ENCODE measurements at places on chromosomes 5 and 9. TPM values are rescaled to one million over a fixed set of nuclear protein-coding genes. Genes with fewer than 3 reads are reported as not detected.

- no peak for DNase-seq
Observed at GRCh38 chr5:181050016-181050415, 9.9 kb downstream of the BTNL9 start.

GRCh38 chr9:21902136-21902535 lies 92.1 kb downstream of the CDKN2A start:
- no peak for DNase-seq

Gene ROR2
- total RNA-seq: 0.37 TPM

DNA sequence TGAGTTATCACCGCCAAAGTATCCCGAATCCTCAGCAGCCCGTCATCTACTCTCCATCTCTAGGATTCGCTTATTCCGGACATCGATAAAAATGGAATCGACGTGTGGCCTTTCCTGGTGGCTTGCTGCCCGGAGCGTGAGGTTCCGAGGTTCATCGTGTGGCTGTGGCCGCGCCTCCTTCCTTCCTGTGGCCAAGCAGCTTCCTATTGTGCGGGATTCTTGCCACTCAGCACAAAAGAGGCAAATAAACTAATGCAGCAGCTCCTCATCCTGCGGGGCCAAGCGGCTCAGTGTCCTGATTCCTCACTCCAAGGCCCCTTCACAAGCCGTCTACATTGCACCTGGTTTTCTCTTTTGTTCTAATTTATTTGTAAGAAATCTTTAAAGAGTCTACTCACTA lies 800.9 kb downstream of the CDH9 start:
- no peak for DNase-seq

DNA sequence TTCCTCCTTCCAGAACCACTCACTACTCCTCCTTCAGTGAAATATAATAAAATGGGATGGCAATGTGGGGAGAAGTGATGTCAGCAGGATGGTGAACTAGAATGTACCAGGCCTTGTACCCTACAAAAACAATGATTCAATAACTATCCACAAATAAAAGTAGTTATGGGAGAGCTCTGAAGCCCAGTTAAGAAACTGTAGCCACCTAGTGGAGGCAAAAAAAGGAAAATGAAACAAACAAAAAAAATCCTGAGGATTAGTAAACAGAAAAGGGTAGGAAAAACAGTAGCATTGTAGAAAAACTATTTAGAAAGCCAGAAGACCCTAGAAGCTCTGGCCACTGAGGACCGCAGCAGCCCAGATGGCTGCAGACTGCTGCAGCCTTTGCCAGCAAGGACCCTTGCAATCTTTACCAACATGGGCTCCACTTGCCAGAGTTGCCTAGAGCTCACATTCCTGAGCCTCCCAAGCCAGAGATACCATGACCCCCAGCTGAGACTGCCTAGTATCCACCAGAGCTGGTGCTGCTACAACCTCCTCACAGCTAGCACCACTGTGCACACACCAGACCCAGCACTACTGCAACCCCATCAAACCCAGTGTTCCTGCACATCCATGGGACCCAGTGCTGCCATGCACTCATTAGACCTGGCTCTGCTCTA lies 259.7 kb upstream of the MSX2 start:
- DNase-seq: no peak

Gene GABRB2
- total RNA-seq: not detected

- no peak for DNase-seq
Observed at GRCh38 chr9:133108794-133109641, 12.0 kb downstream of the RALGDS start.

- DNase-seq: no peak
Observed at GRCh38 chr5:103464835-103465484, 97.6 kb downstream of the NUDT12 start.

Gene PCDHB7
- not detected for total RNA-seq

- no peak for DNase-seq
Observed at GRCh38 chr9:69411246-69411645, 86.2 kb downstream of the ENTREP1 start.

- no peak for DNase-seq
Observed at GRCh38 chr5:144405991-144406390, 235.3 kb downstream of the KCTD16 start.

DNA sequence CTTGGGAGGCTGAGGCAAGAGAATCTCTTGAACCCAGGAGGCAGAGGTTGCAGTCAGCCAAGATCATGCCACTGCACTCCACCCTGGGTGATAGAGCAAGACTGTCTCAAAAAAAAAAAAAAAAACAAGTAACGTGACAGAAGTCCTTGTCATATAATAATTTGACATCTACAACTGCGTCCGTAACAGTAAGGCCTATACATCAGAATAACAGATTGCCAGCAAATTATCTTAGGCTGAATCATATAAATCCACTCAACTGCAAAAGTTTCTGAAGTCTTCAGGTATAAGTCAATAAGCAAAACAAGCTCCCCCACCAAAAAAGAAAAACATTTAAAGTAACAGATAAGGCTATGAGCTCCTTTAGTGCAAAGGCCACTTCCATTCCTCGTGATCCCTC lies 3.3 kb downstream of the MAPKAP1 start:
- no peak for DNase-seq

DNA sequence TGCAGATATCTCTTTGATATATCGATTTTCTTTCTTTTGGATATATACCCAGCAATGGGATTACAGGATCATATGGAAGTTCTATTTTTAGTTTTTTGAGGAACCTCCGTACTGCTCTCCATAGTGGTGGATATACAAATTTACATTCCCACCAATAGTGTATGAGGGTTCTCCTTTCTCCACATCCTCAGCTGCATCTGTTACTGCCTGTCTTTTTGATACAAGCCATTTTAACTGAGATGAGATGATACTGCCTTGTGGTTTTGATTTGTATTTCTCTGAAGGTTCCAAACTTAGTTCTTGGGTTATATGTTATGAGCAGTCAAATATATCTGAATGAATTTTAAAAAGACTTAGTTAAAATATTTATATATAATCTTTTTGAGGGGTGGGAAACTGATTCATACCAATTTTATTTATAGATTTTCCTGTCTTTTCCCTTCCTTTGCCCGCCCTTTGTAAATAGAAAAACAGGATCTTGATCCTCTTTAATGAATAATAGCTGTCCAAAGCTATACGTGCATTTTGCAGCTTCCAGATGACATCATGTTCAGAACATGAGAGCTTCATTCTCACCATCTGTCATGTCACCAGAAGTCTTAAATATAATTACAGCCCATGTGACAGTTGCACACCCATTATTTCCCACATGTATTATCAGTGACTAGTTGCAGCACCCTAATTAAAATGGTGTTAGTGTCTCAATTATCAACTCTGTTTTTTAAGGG lies 6.2 kb upstream of the ARHGEF28 start:
- no peak for DNase-seq

Gene DAB2IP
- not detected for total RNA-seq

DNA sequence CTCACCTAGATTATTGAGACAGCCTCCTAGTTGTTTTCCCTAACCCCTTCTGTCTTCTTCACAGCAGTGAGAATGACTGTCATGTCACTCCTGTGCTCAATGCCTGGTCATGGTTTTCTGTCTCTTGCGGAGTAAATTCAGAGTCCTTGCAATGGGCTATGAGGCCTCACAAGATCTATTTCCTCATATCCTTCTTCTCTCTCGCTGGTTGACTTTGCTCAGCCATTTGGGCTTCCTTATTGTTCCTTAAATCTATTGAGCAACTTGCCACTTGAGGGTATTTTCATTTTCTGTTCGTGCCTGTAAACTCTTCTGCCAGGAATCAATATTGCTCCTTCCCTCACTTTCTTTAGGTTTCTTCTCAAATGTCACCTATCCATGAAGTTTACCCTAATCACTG lies 9.0 kb downstream of the PPP3R2 start:
- no peak for DNase-seq

DNA sequence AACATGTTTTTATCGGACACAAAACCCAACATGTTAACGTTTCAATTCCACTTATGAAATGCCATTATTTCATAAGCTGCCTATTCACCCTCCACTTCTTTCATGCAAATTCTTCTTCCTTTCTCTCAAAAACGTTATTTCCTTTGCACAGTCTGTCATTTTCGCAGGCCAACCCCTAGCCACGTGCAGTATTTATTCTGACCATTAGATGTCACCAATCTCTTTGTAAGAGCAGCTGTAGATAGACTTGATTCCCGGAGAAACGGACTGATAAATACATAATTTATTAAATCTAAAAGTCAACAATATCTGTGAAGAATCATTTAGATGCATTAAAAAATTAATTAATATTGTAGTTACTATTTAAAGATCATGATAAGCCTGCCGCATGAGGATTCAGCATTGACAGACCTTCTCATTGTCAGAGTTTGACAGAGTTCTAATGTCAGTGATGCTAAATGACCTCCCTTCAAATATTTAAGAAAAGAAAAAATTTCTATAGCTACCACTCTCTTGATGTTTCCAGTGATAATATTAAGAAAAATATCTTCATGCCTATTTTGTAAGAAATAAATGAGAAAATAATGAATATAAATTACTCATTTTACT lies 933.6 kb downstream of the CDH12 start:
- no peak for DNase-seq
